ENCODE measurements at places on chromosomes 6 and 20.

DNA sequence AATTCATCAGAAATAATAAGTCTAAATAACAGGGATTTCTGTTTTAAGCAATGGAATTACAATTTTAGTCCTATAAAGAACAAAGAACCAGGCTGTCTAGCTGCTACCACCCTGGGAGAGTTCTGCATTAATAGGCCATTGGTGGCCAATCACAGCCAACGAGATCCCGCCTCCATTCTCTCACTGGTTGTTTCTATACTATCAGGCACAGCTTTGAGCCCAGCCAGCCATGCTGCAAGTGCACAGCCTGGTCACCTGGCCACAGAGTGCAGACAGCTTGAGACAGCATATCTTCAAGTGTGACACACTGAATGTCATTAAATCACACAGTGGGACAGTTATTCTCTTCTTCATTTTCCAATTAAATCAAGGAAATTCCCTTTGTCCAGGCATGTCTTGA is 16.1 kb upstream of the RAB22A start:
- DNase-seq = no peak

DNA sequence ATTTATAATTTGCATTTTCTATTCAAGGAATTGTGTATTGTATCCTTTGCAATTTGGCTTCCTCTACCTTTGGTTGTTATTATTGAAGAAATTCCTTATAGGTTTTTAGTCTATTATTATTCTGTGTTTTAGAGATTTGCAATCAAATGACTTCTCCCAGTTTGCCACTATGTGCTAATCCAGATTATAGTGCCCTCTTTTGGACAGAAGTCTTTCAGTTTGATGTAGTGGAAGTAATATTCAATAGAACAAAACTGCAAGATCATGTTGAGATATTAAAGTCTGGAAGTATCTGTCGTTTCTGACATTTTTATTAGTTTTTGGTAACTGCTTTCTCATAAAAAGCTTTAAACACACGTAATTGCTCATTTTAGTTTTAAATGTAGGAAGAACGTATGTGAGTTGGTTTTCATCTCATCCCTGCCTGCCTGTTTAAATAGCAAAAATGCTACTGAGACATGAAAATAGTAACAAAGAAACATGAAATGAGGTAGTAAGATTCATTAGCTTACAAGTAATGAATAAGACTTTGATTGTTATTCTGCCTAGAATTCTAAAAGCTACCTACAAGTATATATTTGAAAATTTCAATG is 72.8 kb downstream of the RTN4IP1 start:
- peak; percentile 49 for DNase-seq

DNA sequence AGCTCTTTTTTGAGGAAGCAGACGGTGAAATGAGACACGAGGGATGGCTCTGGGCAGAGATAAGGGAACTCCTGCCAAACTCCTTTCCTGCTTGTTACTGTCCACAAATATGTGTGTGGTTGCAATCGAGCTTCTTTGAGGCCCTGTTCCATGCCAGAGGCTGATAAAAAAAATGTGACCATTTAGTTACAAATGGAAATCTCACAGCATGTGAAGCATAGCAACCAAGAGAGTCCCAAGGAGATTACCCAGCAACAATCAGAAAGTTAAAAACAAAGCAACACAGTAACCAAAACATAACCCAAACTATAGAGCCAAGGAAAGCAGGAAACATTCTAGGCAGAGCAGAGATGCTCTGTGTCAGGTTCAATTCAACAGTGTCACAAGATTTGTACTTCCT is 35.4 kb upstream of the HMGN3 start:
- DNase-seq = peak; percentile 88

GRCh38 chr6:12467706-12468670 is 177.8 kb downstream of the EDN1 start:
- DNase-seq = no peak

- DNase-seq = peak; percentile 79
Observed at GRCh38 chr20:45095805-45096238, 5.1 kb downstream of the KCNS1 start.

DNA sequence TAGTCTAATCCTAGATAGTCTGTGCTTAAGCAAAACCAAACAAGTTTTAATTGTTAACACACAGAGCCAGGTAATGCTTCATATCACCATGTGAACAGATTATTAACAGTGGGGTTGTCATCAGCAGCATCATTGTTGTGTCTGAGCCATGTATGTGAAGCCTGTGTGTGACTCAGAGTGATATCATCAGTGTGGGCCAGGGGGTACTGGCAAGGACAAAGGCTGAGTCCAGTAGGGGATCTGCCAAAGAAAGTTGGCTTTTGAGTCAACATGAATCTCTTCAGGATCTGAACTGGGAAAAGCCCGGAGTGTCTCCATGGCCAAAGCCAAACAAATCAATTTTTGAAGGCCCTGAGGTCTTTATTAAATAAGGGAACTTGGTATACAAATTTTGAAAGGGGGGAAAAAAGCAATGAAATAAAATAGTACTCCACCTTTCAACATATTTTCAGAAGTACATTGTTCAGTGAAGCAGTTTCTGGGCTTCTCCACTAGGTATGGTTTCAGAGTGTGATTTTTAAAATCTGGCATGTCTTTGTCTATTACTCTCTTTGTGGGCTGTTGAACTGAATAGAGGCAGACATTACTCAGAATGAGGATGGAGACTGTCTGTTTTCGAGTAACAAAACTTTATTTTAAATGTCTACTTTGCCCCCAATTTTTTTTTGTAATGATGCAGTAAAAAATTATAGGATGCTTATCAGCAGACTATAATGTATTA is 444.2 kb upstream of the JAG1 start:
- peak; percentile 99 for DNase-seq

- DNase-seq = no peak
Observed at GRCh38 chr20:38008233-38008944, 24.9 kb downstream of the TTI1 start.

DNA sequence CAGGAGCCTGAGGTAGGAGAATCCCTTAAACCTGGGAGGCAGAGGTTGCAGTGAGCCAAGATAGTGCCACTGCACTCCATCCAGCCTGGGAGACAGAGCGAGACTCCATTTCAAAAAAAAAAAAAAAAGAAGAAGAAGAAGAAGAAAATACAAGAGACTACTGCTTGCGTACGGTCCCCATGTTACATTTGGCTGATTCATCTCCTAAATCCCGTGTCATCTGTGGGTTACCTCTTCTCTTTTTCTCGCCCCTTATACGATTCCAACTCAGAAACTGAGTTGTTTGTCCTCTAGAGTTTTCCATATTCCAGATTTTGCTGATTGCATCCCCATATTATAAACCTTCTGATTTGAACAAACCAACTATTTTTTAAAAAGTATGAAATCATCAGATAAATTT is 62.4 kb upstream of the NELFCD start:
- DNase-seq = no peak

- DNase-seq = no peak
Observed at GRCh38 chr6:130152908-130153510, 69.7 kb downstream of the SAMD3 start.

DNA sequence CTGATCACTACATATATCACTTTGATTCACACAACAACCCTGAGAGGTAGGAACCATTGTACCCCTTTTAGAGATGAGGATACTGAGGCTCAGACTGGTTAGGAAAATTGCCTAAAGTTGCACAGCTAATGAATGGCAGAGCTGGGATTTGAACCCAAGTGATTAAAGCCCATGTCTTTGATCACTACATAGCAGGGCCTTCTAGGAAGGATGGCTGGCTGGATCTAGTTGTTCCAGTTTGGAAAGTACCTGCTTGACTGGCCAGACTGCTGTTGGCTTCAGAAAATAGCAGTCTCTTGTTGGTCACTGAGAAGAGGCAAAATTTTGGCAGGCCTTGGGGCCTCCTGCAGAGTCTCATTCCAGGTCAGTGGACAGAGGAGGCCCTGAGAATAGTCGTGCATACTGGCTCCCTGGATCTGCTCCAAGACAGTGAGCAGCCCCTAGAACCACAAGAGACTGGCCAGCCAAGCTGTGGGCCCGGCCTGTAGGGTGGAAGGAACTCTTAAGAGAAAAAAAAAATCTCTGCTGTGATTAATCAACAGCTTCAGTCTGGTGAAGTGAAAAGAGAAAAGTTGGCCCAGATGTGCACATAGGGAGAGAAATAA is 17.5 kb downstream of the PPARD start:
- peak; percentile 99 for DNase-seq

Measured in M059J (cell line).